ENCODE measurements at places on chromosomes 3 and 15.
A peak's percentile ranks its signal among the peaks of the same experiment; 100 is the strongest.

DNA sequence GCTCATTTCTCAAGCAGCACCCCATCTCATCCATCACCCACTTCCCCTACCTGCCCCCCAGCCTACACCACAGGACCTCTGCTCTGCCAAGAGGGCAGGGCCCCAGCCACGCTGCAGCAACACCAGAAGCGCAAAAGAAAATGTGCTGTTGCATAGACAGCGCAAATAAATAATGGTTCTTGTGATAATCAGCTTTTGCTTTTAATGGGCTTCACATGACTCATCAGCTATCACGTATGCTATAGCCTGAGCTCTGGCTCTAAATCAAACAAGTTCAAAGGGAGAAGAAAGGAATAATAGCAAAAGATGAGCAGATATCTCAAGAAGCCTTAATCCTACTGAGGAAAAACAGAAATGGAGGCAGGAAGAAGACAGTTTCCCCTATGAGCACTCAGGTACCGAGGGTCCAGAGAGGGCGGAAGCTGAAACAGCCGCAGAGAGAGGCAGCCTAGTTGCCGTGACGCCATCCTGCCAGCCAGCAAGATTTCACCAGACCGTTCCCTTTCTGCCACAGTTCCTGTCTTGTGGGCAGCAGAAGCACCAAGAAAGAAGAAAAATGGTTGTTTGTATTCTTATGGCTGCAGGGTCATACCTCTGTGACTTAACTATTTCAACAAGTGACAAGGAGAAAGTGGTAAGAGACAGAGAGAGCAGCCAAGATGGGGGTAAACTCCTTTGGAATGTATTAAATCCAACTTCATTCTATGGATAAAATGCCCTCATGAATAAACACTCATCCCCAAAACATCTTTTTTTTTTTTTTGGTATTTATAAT is 22.0 kb downstream of the RAB27A start:
- DNase-seq = peak; percentile 80

GRCh38 chr3:119310071-119310470 is 15.9 kb downstream of the ARHGAP31 start:
- DNase-seq = no peak

- DNase-seq = no peak
These were observed 269.5 kb upstream of the GBE1 start for GRCh38 chr3:82030916-82031315.

- peak; percentile 79 for DNase-seq
These were observed 16.0 kb downstream of the LPP start for GRCh38 chr3:188169830-188170455.

DNA sequence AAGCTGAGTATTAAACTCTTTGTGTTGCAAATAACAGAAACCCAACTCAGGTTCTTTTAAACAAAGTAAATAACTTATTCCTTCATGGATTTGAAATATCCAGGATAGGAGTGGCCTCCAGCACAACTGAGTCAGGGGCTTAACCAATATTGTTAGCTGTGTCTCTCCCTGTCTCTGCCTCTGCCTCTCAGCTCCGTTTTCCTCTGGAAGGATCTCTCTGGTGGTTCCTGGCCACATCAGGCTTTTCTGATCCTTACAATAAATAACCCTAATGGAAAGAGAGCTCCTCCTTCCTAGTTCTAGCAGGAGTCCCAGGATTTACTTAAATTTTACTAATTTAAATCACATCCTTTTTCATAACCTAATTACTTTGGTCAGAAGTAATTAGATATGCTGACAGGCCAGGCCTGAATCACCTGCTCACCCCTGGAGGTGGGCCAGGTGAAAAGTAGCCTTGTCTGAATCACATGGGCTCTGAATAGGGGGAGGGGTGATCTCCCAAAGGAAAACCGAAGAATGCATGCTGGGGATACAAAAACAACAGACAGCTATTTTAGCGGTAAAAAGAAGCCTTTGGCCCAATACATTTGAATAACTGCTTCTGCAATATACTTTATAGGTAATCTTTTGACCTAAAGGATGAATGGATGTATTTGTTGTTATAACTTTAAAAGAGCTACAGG is 75.4 kb downstream of the REC114 start:
- no peak for DNase-seq

All from aorta (tissue), 5 donors.